ENCODE measurements at places on chromosomes 6 and 20. TPM values are rescaled to one million over a fixed set of nuclear protein-coding genes. Genes with fewer than 3 reads are reported as not detected.

The TINAG gene
- total RNA-seq, result not detected

The TUBB2B gene
- total RNA-seq, result 6.7 TPM

The SLC13A3 gene
- total RNA-seq, result 0.05 TPM

The LIME1 gene
- 3.7 TPM for total RNA-seq

The COL12A1 gene
- 3.7 TPM for total RNA-seq

The SAMD3 gene
- total RNA-seq, result not detected

The PLCB1 gene
- 18.0 TPM for total RNA-seq

The CFAP206 gene
- total RNA-seq, result 0.19 TPM

The TRIM38 gene
- 8.9 TPM for total RNA-seq

The HCRTR2 gene
- total RNA-seq, result not detected

The MAK gene
- total RNA-seq, result 0.09 TPM

The C20orf96 gene
- 3.2 TPM for total RNA-seq

The CLPSL1 gene
- total RNA-seq, result not detected

The DNAH8 gene
- under 0.01 TPM for total RNA-seq

The NT5E gene
- 96.7 TPM for total RNA-seq

The GRIK2 gene
- 0.34 TPM for total RNA-seq

The ZNF165 gene
- 0.17 TPM for total RNA-seq

The DSP gene
- 95.4 TPM for total RNA-seq

The TGM2 gene
- 401 TPM for total RNA-seq

The OGFR gene
- 48.8 TPM for total RNA-seq

The CLIC5 gene
- under 0.01 TPM for total RNA-seq

The SPATS1 gene
- not detected for total RNA-seq

The PACSIN1 gene
- not detected for total RNA-seq

The LAMA4 gene
- total RNA-seq, result 842 TPM

The RPS6KA2 gene
- total RNA-seq, result 166 TPM

The NOX3 gene
- total RNA-seq, result not detected

The SLC17A9 gene
- 11.8 TPM for total RNA-seq

The UBE2J1 gene
- 65.5 TPM for total RNA-seq

The TAAR8 gene
- total RNA-seq, result not detected

The TREML2 gene
- total RNA-seq, result not detected

The ESR1 gene
- not detected for total RNA-seq

Measured in dermis blood vessel endothelial cell (primary cell).